ENCODE measurements at places on chromosomes 5 and 9.

- DNase-seq = no peak
Measured at GRCh38 chr5:19903611-19904010, 84.4 kb downstream of the CDH18 start.

GRCh38 chr9:72149231-72149975 is at the start of gene GDA:
GDA (plus strand) TSS chr9:72149440; CDS start chr9:72149560, 120 bp downstream.
- DNase-seq = no peak

DNA sequence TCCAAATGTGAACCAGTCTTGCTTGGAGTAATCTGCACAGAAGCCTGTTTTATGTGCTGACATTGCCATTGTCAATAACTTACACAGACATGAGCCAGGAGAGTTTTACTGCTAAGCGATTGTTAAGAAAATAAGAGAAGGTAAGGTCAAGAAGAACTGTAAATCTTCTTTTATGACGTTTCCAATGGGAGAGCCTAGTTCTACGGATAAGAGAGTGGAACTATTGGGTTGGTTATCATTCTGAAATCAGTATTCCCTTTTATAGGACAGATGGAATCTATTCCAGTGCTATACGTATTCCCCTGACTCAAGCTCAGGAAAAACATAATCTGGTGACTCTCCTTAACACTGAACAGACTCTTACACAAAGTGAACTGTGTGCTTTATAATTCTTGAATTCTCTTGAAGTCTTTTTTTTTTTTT is 137.9 kb upstream of the OTULINL start:
- no peak for DNase-seq

DNA sequence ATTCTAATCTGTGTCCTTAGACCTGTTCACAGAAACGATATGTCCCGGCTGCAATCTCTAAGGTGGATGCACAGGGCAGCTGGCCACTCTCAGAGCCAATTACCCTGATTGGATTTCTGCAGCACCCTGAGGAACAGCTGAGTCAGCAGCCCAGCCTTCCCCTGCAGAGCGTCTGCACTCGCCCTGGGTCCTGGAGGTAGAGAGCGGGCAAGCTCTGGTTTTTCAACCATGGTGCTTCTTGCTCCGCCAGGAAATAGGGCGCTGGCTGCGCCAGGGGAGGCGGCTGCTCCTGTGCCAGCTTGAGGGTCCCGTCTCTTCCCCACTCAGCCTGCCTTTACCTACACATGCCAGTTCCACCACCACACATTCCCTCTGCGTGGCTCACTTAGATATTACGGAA is 19.2 kb downstream of the NDUFS6 start:
- no peak for DNase-seq

- DNase-seq = no peak
Measured at GRCh38 chr9:115786321-115786720, 367.3 kb upstream of the PAPPA start.

DNA sequence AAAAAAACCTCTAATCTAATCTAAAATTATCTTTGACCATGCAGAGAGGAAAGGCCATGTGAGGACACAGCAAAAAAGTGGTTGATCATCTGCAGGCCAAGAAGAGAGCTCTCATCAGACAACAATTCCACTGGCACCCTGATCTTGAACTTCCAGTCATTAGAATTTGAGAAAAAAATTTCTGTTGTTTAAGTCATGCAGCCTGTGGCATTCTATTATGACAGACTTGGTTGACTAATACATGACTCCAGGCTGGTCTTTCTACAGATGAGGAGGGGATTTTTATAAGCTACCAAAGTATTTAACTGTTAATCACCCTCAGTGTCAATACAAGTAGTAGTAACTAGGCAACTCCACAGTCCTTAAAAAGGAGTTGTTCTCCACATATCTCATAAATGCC is 358.5 kb upstream of the RGMB start:
- no peak for DNase-seq

GRCh38 chr5:150948539-150948938 is 43.8 kb upstream of the ZNF300 start:
- no peak for DNase-seq

DNA sequence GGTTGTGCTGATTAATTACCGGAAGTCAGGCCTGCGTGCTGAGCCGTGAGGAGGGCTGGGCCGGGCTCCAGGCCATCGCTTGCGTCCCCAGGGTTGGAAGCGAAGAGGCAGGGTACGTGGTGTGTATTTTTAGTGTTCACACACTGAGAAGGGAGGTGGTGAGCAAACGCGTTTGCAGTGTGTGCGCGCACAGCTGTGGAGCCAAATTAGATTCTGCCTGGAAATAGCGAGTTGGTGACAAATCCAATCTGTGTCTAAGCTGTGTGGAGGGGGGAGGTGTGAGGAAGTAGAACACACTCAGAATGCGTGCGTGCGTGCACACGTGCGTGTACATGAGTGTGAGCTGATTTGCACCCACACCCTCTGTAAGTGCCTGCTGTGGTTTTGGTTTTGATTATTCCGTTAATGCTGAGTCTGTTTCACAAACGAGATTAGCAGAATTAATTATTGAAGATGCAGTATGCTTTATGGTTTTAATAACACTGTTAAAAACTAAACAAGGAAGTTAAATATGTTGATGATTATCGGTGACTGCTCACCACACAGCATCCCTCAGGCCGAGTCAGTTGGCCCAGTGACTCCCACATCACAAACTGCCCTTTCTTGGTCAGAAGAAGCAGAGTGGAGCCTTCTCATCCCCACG is 111.8 kb upstream of the FCN2 start:
- no peak for DNase-seq

- DNase-seq = no peak
Measured at GRCh38 chr5:83586874-83587776, 115.6 kb downstream of the VCAN start.

DNA sequence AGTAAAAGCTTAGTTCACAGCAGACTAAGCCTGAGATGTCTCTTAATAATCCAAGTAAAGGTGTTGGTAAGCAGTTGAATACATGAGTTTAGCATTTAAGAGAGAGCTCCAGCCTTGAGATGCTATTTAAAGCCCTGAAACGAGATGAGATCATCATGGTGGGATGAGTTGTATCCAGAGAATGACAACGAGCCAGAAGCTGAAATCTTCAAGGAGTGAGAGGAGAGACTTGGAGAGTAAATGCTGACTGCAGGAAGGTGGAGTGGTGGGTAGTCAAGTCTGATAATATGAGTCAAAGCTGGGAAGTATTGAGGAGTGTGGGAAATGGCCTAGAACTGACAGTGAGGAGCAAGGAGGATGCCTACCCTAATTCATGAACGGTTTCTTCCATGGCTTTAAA is 53.7 kb downstream of the PLAC8L1 start:
- DNase-seq = no peak

DNA sequence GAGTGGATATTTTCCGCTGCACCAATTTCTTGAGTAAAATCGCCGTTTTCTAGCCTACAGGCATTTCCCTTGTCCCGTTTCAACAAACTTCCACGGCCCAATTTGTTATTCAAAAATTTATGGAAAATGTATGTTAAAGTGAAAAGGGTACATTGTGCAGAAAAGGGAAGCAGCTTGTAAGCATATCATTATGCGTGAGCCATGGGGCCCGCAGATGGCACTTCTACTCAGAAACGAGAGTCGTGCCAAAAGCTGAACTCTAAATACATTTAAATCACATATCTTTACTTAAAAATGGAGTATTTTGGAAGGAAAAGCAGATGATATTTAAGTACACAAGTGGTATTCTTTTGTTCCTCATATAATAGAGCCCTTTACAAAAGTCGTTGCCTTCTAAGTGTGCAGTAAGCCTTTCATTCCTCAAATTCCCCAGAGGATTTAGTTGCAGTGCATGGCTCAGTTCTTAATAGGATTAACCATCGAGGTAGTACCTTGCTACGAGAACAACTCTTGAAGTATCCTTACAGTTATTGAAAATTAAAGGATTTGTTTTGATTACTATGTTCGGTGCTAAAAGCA is 1227.2 kb upstream of the WWC1 start:
- no peak for DNase-seq

GRCh38 chr5:122541388-122541787 is 229.4 kb downstream of the SNCAIP start:
- DNase-seq = no peak

- DNase-seq = no peak
Measured at GRCh38 chr5:22352493-22352892, 500.7 kb downstream of the CDH12 start.

GRCh38 chr9:128253140-128253990 is 22.4 kb downstream of the GOLGA2 start:
- DNase-seq = no peak

DNA sequence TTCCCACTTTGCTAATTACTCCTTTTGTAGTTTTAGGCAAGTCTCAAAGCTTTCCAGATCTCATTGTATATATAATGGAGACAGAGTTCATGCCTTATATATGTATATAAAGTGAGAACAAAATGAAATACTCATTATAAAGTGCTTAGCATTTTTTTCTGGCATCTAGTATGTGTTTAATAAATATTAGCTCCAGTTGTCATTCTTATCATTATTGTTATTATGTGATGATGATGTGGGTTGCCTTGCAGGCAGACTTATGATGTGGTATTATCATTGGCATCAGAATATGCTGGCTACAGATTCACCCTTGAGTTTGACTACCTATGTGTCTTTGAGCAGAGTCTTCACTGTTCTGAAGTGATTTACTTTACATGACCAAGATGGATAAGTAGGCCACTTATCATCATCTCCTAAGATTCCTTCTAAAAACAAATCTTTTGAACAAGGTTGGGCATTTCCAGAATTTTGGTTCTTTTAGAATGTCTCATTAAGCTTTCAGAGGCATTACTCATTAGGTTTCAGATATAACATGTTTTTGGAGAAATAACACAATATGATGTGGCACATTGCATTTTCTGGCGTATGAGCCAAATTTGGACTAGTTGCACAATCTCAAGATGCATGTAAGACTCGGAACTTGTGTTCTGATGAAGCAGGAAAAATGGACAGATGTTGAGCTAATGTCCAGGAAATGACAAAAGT is 145.6 kb upstream of the TNC start:
- DNase-seq = no peak

DNA sequence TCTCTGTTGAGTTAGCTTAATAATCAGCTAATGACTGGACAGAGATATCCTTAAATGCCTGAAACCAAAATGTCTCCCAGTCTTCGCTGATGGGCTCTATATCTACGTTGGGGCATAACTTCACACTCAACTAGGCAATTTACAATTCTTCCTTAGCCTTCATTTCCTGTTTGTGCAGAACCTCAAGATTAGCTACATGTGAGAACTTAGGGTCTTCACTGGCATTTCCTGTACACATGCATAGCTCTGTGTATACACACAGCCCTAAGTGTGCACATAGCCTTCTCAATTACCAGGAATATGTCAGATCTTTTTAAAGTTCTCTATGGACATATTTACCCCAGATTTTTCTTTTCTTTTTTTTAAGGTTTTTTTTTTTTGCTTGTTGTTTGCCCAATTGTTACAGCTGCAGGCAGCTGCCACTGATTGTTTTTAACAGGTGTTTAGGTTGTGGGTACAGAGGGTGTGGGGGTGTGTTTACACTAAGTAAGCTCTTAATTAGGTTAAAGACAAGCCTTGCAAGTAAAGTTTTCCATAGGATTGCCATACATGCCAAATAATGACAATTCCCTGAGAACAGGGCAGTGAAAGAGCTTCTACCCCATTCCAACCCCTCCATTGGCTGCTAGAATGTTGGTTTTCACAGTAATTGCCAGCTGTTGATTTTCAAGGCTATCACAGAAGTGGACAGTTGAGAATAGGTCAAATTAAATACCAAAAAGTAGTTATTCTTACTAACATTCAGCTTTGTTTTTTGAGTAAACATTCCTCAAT is 441.0 kb downstream of the TLE4 start:
- no peak for DNase-seq

DNA sequence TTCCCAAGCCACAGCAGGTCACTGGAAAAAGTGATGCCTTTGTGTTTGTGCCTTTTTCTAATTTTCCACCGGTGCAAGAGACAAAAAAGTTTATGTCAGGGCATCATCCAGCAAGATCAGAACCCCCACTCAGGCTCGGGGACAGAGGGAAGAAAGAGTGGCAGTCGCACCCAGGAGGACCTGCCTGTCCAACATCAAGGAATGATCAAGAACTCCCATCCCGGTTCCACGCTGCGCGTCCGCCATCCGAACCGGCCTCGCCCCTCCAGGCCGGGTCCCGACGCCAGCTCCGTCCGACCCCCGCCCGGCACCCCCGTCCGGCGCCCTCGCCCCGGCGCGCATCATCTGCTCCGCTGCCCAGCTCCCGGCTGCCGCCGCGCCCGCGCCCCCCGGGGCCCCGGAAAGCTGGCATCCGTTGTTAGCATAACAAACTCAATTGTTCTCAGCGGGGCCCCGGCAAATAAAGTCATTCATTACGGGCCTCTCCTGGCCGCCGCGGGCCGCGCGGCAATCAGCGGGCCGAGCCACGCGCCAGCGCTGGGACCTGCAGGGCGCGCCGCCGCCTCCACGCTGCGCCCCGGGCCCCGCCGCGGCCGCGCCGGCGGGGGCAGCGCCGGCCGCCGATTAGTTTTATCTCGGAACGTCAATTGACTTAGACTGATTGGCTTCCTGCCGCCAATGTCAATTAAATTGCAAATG is 48.1 kb downstream of the PAX5 start:
- no peak for DNase-seq

DNA sequence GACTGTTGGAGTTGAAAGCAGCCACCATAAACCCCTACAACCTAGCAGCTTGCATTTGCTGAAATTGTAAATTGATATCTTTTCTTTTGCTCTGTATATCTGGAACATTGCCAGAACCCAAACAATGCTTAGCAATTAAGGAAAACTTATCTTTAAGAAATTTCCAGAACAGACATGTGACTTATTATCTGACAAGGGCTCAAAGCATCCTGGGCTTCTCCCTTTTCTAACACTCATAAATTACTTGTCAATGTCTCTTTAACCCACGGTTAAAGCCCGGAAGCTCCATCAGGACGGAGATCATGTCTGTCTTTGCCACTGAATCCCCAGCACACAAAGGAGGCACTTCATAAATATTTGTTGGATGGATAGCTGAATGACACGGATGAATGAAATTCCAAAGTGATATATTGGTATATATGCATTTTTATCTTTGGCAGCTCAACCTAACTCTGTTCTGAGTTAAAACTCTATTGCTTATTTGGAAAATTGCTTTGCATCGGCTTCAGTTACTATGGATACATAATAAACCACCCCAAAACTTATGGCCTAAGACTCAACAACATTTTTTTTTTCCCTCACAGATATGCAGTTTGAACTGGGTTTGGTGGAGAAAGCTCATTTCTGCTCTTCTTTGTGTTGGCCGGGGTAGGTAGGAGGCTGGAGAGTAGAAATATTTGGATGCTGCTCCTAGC is 103.1 kb upstream of the CLINT1 start:
- DNase-seq = no peak

- no peak for DNase-seq
Measured at GRCh38 chr9:110926828-110927487, 111.3 kb downstream of the LPAR1 start.

DNA sequence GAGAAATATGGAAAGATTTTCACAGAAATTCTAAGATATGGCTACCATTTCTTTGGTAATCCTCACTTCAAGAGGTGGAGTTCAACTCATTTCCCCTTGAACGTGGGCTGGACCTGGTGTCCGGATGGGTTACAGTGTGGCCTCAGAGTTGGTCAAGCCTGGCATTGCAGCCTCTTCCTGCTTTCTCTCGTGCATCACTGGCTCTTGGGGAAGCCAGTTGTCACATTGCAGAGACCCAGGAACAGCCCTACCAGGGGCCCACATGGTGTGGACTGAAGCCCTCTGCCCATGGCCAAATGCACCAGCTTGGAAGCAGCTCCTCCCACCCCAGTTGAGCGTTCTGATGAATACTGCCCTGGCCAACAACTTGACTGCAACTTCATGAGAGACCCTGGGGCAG is 47.7 kb upstream of the FCN1 start:
- DNase-seq = no peak

Measured in activated gamma-delta T cell (primary cell).